ENCODE measurements at places on chromosomes 1 and 21.
A peak's percentile ranks its signal among the peaks of the same experiment; 100 is the strongest.

DNA sequence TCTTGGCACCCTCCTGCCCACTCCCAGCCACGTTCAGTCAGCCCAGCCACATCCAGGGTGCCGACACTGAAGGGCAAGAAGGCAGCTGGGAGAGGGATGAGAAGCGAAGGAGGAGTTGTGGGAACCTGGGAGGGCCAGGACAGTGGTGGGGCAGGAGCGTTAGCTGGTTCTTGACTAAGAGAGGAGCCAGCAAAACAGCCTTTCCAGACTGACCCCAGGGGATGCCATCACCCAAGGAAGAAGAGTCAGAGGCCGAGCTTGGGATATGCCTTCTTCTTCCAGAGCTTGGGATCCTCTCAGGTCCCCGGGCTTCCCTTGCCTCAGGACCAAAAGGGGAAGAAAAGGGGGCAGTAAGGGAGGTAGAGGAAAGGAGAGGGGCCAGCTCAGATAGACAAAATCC, 7.2 kb downstream of the INKA2 start:
- no peak for DNase-seq

GRCh38 chr1:26556111-26556510, 26.6 kb downstream of the RPS6KA1 start:
- DNase-seq: no peak

DNA sequence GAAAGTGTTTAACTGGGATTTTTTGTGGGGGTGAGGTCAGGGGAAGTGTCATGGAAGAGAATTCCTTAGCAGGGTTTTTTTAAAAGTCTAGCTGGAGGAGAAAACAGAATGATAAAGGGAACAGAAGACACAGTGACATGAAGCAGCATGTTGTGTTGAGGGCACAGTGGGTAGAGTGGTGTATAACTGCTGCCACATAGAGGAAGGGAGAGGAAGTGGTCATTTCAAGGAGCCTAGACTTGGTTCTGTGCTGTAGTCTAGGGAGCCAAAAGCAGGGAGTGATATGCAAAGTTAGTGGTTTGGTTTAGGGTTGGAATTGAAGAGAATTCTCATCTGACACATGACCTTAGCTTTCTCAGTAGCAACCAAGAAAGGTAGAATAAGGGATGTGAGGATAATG, 10.2 kb downstream of the EEIG2 start:
- DNase-seq: no peak

DNA sequence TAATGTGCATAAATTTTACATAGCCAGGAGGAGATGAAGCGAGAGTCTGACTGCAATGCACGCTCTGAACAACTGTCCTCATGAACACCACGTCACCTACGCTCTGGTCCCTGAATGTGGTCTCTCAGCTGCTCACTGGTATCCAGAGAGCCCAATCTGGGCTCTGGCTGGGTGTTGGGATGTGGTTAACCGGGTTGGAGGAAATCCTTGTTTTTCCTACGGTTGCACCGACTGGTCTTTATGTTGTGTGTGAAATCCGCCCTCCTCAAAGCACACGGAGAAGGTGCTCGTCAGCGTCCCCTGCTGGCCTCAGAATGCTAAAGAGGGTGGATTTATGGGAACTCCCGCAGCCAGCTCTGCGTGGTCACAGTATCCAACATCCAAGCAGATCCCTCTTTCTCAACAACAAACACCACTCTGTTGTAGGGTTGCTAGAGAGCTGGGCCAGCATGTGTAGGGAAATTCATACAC, 51.8 kb upstream of the FAM89A start:
- peak; percentile 31 for DNase-seq

- no peak for DNase-seq
Observed at GRCh38 chr1:238955934-238956333, 430.4 kb upstream of the CHRM3 start.

DNA sequence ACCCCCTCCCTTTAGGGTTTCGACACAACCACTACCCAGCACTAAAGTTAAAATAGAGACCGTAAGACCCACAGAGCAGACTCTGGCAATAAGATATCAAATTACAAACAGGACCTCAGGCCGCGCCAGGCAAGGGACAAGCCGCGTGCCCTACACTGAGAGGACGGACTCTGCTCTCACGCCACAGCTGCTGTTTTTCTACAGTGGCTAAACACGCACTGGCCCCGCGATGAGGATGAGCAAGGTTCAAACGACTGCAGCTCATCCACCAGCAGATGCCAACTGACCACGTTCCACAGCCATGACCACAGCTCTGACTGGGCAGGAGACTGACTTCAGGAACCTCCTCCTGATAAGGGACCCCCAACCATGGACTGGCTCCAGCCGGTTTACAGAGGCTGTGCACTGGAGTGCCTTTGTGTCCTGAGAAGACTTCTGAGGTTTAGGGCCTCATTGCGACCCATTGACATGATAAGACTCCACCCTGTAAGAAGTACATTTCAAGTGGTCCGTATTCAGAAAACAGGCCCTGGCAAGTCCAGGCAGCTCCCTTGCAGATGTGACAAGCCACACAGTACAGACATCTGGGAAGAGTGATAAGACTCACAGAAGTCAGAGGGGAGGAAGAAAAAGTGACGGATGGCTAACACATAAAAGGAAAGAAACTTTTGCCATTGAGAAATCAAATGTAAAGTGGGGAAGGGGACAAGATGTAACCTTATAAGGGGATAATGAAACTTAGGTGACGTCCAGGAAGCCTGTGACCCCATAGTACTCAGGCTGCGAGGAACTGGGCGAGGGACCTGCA, 1.5 kb upstream of the KRTAP10-6 start:
- no peak for DNase-seq

GRCh38 chr1:37038227-37039093, 4.1 kb upstream of the GRIK3 start:
- DNase-seq: peak; percentile 100

GRCh38 chr1:11881749-11882441, 23.1 kb upstream of the NPPB start:
- no peak for DNase-seq

DNA sequence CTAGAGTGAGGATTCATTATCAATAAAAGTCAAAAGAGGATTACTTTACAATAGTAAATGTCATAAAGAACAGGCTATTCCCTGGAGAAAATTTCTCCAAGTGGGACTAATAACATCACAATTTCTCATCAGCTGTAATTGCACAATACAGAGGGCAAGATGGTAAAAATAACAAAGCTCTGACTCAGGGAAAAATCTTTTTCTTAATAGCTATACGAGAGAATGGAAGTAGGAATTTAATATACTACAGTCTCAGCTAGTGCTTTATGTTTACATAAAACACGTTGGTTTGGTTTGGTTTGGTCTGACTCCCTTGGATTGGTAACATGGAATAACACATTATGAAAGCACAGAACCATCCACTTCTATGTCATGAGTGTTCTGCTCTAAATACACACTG, 397.6 kb downstream of the LRRIQ3 start:
- no peak for DNase-seq

DNA sequence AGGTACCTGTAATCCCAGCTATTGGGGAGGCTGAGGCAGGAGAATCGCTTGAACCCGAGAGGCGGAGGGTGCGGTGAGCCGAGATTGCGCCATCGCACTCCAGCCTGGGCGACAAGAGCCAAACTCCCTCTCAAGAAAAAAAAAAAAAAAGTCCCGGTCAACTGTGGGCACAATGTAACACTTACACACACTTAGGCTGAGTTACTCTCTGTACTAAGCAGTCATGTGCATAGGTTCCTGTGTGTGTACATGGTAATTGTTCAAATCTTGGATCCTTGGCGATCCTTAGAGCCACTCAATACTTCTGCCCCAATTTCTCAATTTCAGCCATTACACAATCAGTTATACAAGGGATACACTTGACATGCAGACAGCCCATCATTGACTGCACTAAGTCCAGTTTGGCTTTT, 11.6 kb downstream of the SDCCAG8 start:
- DNase-seq: no peak

DNA sequence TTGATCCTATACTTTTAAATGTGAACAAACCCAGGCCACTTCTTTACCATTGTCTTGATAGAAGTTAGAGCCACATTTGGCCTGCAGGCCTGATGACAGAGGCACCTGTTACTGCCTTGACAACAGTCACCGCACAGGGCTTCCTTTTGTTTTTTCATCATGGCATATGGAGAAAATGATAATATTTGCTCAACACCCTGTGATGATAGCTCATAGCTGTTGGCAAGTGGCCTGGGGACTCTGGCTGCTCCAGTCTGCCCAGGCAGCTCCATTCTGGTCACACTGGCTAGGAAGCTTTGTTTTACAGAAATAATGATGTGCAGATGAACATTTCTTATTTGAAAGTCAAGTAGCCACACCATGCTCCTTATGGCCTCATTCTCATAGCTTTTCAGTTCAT, 89.6 kb upstream of the GPR88 start:
- DNase-seq: peak; percentile 59

GRCh38 chr1:107138767-107139445, 1.9 kb upstream of the NTNG1 start:
- no peak for DNase-seq

DNA sequence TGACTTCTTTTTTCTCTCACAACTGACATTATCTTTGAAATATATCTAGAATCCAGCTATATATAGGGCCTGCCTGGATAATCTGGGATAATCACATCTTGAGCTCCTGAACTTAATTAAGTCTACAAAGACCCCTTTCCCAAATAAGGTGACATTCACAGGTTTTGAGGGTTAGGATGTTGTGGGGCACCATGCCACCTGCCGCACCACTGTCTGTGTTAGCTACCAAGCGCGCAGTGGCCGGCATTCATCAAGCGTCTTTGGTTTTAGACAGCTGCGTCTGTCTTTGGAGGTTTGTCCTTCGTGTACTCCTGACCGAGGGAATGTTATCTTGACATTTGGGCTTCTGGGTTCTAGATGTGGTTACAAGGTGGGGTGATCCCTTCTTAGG, 7.5 kb downstream of the TRAPPC10 start:
- no peak for DNase-seq

DNA sequence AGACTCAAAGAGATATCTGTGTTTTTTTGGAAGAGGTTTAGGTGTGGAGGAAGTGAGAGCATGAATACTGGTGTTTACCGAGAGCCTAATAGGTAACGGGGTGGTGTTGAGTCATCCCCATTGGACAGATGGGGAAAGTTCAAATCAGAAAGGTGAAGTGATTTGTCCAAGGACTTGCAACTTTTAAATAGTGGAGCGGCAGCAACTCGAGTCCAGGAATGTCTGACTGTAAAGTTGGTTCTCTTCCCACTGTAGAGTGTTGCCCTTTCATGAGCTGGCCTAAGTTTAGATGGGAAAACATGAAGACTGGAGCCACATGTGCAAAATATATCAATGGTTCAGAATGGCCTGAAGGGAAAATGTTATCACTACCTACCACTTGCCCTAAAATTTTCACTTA, 125.7 kb downstream of the LYPLAL1 start:
- DNase-seq: no peak

DNA sequence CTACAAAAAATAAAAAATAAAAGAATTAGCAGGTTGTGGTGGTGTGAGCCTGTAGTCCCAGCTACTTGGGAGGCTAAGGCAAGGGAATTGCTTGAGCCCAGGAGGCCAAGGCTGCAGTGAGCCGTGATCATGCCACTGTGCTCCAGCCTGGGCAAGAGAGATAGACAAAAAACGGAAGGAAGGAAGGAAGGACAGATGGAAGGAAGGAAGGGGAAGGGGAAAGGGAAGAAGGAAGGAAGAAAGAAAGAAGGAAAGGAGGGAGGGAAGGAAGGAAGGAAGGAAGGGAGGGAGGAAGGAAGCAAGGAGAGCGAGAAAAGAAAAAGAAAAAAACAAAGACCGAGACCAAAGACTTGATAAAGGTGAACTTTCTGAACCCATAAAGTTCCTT, 25.3 kb upstream of the RAP1A start:
- DNase-seq: no peak

DNA sequence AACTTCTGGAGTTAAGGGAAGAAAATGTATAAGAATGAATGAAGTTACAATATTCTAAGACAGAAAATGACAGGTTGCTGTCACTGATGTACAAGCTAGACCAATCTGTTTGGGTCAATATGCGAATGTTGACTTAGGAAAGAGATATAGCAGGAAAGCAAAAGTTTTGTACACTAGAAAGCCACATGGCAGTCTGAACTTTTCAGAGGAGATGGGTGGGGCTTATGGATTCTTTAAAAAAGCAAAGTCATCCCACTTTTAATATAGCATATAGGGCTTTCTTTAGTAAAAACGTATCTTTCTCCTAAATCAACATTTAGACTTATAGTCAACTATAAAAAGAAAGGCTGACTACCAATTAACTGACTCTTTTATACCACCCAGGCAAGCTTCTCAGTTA, 381.2 kb downstream of the PTPRC start:
- DNase-seq: no peak

DNA sequence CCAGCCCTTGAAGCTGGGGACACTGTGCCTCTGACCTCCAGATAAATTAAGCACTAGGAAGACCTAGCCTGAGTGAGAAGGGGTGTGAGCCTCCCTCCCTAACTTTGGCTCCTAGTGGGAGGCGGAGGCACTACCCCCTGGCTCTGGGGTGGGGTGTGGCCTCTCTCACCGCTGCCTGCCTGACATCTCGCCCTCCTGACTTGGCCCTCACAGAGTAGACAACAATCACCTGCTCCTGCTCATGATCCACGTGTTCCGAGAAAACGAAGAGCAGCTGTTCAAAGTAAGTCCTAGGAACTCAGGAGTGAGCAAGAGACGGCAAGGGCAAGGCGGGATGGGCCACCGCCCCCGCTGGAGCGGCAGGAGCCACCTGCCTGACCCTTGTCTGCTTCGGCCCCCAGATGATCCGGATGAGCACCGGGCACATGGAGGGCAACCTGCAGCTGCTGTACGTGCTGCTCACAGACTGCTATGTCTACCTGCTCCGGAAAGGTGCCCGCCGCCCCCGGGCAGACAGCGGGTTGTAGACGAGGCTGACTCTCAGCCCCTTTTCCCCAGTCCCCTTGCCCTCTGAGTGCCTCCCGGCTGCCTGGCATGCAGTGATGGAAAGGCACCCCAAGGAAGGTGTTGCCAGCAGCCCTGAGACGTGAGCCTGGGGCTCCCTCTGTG, 8.1 kb upstream of the SLC25A34 start:
- no peak for DNase-seq

DNA sequence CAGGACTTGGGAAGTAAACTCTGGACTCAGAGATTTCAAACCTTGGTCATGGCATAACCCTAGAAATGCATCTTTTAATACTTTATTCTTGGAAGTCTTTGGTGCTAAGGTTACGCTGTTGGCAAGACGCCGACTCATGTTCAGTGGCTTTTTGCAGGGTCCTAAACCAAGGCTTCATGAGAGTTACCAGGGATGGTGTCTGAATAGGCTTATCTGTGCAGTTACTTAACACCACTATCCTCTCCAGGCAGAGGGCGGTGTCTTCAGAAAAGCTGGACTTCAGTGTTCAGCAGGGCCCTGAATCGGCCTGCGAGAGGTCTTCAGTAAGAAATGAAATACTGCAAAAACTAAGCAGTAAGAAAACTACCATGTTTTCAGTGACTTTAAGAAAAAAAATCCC, 58.3 kb downstream of the SIM2 start:
- no peak for DNase-seq

DNA sequence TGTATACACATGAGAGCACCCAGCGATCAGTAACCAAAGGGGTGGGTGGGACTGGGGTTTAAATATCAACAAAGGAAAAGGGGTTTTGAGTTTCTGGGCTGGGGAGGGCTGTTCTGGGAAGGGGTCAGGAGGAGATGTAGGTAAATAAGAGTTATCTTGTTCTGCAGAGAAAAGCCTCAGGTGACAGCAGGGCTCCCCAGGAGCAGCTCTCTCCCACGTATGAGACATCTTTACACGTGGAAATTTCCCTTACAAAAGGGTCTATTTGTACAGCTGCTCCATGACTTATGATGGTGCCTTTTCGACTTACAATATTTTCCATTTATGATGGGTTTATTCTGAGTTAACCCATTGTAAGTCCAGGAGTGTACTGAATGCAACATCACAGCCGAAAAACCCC, 16.3 kb upstream of the PADI2 start:
- peak; percentile 11 for DNase-seq

- no peak for DNase-seq
Observed at GRCh38 chr1:11383553-11384169, 95.3 kb upstream of the DISP3 start.
